ENCODE measurements at places on chromosomes 3 and 15.

- DNase-seq: no peak
These were observed 67.9 kb downstream of the CRTC3 start for GRCh38 chr15:90597577-90597976.

DNA sequence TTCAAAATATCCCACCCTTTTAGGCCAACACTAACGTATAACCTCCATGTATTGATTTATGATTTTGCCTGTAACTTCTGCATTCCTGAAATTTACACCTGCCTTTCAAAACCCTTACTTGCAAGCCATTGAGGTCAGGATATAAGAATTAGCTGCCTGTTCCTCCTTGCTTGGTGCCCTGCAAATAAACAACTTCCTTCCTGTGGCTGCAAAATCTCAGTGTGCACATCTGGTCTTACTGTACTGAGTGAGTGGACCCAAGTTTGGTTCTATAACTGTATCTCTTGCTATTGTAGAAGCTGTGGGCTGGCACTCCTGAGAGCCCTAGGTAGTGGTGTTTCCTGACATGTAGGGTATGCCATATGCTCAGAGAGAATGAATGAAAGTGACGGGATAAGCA, 191.1 kb upstream of the RASGRP1 start:
- no peak for DNase-seq

DNA sequence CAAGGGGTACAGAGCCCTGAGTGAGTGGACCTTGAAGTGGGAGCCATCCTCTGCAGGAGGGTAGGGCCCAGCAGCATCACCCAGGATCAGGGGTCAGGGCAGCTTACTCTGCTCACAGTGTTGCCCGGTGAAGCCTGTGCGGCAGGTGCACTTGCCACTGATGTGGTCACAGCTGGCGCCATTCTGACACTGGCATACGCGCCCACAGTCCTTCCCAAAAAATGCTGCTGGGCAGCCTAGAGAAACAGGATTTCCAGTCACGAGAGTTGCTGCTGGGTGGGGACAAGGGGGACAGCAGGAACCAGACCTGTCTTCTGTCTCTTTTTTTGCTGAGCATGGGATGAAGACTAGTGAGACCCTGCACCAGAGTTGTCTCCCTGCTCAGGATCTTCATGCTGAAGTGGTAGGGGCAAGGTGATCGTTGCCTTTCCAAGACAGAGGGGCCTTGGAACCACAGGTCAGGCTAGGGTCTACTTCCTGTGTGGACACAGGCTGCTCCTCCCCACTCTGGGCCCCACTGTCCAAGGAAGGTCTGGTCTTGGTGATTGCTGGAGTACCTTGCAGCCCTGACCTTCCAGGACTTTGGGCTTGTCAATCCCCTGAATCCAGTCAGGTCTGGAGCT, 46.9 kb downstream of the RAB11A start:
- no peak for DNase-seq

DNA sequence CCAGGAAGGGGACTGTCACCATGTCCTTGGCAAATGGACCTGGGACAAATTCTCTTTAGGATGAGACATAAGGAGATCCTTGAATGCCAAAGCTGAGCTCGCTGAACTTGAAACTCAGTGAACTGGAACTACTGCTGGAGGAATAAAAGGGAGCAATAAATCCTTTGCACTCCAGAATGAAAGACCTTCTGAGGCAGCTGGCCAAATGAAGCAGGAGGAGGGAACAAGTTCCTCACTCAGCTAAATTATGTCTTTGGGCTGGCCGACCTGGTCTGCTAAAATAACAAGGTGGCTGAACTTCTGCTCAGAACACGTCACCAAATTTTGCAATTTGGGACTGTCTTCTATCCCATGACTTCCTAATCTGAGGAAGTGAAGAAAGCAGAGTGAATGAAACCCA, 314.7 kb downstream of the LPP start:
- no peak for DNase-seq

DNA sequence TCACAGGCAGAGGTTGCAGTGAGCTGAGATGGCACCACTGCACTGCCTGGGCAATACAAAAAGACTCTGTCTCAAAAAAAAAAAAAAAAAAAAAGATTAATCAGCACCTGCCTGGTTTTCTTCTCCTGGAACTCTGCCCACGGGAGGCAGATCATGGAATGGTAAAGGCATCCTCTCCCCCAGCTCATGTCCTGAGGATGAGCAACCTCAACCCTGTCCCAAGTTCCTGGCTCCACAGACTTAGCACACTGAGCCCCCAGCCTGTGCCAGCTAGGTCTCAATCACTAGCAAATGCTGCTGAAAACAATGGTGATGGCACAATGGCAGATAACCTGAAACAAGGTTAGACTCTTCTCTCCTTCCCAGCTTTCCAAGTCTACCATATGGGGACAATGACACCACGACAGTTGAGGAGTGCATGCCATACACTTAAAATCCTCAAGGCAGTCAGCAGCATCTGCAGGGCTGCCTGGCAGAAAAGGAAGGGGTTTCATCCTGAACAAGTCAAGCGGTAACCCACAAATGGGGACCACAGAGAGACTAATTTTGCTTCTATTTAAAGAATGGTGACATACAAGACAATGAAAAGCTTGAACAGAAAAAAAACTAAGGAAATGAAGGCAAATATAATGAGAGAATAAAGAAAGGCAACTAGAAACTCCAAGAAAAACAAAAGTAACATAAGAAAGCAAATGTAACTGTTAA, 4.8 kb downstream of the CLN6 start:
- no peak for DNase-seq

DNA sequence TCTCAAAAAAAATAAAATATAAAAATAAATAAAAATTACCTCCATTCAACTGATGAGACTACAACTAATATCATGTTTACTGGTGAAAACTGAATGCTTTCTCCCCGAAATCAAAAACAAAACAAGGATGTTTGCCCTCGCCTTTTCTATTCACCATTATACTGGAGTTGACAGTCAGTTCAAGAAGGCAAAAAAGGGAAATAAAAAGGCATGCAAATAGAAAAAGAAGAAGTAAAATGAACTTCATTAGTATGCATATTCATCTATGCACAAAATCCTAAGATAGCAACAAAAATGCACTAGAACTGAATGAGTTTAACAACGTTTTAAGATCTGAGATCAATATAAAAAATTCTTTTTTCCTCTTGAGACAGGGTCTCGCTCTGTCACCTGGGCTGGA, 72.7 kb upstream of the FAM174B start:
- no peak for DNase-seq

DNA sequence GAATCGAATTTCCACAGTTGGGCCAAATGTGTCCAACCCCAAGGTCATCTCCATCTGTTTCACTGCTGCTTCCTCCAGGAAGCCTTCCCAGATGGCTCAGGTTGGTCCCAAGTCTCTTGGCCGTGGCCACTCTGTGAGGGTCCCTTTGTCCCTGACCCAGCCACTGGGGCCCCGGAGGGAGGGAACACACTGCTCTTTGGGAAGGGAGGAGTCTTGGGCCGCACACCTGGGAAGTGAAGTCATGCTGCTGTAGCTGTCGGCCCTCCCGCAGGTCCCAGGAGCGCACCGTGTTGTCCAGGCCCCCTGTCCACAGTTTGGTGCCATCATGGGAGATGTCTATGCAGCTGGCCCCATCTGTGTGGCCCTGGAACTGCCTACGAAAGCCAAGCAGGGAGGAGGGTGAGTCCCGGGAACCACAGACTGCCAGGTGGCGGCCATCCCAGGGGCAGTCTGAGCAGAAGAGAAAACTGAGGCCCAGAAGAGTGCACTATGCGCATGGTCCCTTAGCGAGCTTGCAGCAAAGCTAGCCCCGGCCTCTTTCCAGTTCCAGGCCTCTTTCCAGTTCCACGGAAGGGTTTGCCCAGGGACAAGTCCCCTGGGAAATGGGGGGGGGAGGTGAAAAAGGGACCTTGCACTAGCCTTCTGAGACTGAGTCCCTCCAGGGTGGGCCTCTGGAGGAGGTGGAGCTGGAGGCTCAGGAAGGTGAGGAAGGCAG, 44.6 kb downstream of the TLE3 start:
- no peak for DNase-seq

DNA sequence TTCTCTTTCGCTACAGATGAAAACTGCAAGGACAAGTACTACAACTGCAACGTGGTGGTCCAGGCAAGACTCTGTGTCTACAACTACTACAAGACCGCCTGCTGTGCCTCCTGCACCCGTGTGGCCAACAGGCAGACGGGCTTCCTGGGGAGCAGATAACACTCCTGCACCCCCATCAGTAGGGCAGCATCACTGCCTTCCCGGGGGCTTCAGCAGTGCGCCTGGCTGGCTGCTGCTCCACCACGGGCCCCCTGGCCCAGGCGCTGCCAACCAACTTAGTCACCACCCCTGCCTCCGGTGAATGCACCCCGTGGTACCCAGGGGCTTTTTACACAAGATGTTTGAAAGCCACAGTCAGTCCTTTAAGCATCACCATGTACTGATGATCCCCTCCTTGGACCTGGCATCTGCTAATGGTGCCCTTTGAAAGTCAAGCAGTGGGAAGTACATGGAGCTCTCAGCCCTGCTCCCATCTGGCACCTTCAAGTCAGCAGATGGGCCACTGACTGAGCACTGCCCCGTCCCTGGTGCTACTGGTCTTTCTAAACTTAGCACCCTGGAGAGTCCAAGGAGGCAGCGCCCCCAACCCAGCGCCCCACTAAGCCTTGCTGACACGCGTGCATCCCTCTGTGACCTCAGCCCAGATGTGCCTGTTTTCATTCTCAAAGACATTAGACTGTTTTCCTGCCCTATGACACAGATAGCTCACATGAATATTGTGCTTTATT, 33.0 kb upstream of the NR2E3 start:
- no peak for DNase-seq

DNA sequence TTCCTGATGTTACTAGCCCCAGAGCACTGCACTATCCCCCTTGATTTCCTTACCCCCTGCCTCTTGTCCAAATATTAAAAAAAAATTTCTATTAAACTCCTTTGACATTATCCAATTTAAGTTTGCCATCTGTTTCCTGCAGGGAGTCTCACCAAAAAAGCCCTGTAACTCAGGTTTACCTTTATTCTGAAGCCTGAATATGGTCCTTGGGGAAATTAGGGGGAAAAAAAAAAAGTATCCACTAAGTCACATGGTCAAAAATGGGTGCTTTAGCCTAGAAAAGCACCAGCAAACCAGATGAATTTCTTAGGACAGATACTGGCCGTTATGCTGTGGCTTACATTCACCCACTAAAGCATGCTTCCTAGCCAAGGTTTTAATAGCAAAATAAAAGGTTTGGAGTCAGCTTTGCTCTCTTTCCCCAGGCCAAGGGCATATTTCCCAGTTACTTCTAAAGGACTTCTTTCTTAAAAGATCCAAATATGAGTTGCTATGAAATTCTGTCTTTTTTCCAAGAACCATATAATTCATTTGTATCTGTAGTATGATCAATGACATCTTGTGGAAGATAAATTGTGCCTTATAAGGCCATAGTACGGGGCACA, 394.9 kb downstream of the LSAMP start:
- DNase-seq: no peak

DNA sequence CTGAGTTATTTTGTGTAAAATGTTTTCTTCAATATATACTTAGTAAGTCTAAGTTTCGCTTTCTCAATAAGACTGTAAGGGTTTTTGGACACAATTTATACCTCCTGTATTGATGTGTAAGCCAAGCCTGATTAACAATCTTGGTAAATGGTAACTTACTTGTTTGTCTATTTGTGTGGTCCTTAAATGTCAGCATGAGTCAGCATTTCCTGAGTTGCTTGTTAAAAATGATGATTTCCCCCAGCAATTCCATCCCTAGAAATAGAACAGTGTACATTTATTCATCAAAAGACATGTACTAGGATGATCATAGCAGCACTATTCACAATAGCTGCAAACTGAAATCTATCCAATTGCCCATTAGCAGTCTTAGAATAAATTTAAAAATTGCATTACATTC, 53.4 kb upstream of the LRIG1 start:
- no peak for DNase-seq

Data from effector memory CD8-positive, alpha-beta T cell (primary cell).